ENCODE measurements at places on chromosomes 11 and 22. TPM values are rescaled to one million over a fixed set of nuclear protein-coding genes. Genes with fewer than 3 reads are reported as not detected.

GRCh38 chr11:86954269-86955110 lies 705 bp downstream of the FZD4 start:
- no peak for DNase-seq

Gene MS4A10
- polyA plus RNA-seq, result 0.18 TPM

DNA sequence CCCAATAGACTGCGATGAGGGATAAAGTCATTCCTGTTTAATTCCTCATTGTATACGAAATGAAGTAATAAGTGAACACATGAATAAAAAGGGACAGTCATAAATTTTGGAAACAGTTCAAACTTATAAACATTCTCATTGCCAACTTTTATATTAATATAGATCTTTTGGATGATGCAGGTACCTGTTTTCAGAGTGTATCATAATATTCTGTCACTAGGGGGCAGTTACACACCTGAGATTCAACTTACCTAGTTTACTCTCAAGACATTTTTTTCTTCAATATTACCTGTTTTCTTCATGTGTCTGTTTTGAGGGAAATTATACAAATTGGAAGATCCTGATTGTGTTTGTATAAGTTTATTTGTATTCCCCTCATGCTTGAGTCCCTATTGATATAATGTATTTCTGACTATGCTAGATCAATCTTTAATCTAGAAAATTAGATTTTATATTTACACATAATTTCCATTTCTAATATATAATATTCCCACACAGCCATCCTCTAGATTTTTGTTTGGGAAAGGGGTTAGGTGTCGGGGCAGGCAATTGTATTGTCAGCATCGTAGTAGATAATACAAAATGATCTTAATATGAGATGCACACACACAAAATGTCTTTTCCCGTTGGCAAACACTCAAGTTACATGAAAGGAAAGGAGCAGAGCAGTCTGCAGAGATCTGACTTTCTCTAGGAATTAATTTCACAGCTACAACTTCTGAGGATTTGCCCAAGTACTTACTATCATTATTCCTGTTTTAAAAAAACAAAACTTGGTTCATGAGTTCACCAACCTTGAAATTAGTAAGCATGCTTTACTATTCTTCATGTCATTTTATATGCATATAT lies 18.4 kb downstream of the FDX1 start:
- DNase-seq, result no peak

DNA sequence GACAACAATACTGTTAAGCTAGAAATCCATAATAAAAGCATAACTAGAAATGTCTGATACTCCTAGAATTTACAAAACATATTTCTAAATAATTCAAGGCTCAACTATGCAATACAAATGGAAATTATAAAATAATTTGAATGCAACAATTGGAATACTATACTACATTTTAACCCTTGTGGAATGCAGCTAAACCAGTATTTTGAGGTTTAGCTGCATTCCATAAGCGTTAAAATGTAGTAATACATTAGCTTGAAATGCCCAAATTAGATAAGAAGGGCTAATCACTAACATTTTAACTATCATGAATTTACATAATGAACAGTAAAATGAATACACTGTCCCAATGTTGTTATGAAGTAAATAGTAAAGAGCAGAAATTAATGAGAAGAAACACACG lies 617.2 kb upstream of the CHORDC1 start:
- DNase-seq, result no peak

DNA sequence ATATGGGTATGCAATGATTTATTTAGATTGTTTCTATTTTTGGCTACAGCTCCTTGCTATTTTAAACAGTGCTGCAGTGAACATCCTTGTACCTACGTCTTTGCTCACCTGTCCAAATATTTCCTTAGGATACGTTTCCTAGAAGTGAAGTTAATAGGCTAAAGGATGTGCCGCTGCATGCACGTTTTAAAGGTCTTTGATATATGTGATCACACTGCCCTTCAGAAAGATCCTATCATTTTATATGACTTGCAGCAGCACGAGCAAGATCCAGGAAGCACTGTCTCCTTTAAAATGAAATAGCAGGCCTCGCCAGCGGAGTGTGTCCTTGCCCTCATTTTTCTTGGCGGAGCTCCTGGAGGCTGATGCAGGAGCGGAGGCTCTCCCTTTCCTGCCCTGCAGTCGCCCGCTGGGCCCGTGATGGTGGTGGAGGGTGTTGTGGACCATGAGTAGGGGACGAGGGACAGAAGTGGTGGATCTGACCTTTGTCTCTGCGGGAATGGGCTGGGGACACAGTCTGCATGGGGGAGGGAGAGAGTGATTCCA lies 19.4 kb downstream of the RPS6KA4 start:
- no peak for DNase-seq

GRCh38 chr11:82536706-82537105 lies 197.0 kb downstream of the FAM181B start:
- DNase-seq, result no peak

DNA sequence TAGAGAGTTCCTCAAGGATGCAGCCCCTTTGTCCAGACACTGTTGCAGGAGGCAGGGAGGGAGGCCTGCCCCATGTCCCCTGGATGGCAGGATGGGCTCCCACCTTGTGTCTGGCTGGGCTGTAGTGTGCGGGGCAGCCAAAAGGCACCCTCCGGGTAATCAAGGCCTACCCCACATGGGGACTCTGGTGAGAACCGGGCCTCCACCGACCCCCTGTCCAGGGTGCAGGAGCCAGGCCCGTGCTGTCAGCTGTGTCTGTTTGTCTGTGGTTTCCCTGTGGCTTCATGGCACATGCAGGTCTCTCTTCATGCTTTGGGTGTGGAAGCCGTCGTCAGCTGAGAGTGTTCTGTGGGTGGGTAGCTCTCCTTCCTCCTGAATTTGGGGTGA lies 1240.9 kb downstream of the BRD1 start:
- no peak for DNase-seq

GRCh38 chr11:13771151-13771550 lies 102.7 kb downstream of the FAR1 start:
- DNase-seq, result no peak

DNA sequence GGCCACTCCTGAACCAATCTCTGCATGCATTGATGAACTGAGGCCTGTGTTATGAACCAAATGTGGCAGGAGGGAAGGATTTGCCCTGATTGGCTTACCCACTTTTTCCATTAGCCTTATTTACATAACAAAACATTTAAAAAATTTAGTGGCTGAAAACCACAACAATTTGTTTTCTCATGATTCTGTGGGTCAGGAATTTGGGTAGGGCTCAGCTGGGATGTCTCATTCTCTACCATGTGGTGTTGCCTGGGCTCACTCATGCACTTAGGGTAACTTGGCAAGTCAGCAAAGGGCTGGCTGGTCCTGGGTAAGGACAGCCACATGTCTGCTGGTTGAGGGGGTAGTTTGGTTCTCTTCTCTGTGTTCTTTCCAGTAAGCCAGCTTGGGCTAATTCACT lies 35.1 kb upstream of the CYP2R1 start:
- DNase-seq, result no peak

Gene SYT13
- 11.6 TPM for polyA plus RNA-seq

- no peak for DNase-seq
Observed at GRCh38 chr11:119343726-119344125, 2.8 kb downstream of the MFRP start.

Gene SPON1
- 88.0 TPM for polyA plus RNA-seq

Gene E2F8
- polyA plus RNA-seq, result 7.3 TPM

DNA sequence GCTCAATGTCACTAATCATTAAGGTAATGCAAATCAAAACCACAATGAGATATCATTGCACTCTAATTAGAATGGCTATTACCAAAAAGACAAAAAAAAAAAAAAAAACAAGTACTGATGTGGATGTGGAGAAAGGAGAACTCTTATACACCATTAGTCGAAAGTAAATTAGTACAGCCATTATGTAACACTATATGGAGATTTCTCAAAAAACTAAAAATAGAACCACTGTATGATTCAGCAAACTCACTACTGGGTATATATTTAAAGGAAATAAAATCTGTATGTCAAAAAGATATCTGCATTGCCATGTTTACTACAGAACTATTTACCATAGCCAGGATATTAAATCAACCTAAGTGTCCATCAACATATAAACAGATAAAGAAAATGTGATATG lies 265.4 kb upstream of the ARHGAP20 start:
- no peak for DNase-seq

- no peak for DNase-seq
Observed at GRCh38 chr22:19090183-19090582, 32.0 kb downstream of the DGCR2 start.

- DNase-seq, result no peak
Observed at GRCh38 chr11:117217141-117218084, 14.5 kb downstream of the PCSK7 start.

DNA sequence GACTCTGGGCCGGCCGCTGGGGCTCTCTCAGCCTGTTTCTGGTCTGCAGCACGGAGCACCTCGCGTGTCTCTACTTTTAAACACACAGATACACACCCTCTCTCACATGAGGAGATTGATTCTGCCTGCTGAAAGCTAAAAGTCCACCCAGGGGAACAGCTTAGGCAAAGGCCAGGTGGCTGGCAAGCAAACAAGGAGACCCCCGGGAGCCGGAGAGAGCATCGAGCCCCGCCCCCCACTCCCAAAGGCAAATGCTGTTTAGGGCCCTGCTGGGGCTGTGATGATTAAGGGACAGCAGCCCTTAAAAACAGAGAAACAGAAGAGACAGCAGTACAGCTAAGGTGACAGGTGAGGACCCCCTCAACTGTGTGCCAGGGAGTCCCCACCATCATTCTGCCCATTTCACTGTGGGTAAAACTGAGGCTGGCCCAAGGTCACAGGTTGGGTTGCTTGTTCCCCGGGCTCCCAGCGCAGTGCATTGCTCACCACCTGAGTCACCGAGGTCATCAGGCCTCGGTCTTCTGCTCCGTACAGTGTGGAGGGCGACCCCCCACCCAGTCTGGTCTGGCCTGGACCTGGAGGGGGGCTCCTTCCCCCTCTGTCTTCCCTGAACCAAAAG lies 6.8 kb downstream of the CABP7 start:
- no peak for DNase-seq
